ENCODE measurements at places on chromosomes 3 and 15. TPM values are rescaled to one million over a fixed set of nuclear protein-coding genes. Genes with fewer than 3 reads are reported as not detected.

The RBP2 gene
- not detected for total RNA-seq

The GABRR3 gene
- total RNA-seq, result not detected

The ZNF774 gene
- total RNA-seq, result 0.60 TPM

GRCh38 chr15:26772154-26773066 is at the start of gene GABRB3:
Gene GABRB3 (minus strand): TSS chr15:26773066.
- no peak for DNase-seq
- peak within 1 kb of the TSS; percentile 34 for H3K27ac ChIP-seq

GRCh38 chr3:42495393-42495792 is 7.0 kb upstream of the VIPR1 start:
- no peak overlapping the region for H3K4me3 ChIP-seq
- H3K4me1 ChIP-seq, result peaks cover 11% of the 10 kb centered on the region
- peak; percentile 10 for DNase-seq
- H3K27ac ChIP-seq, result no peak overlapping the region

GRCh38 chr3:48985831-48986376 is 4.1 kb upstream of the P4HTM start:
- no peaks in the 10 kb centered on the region for H3K27me3 ChIP-seq
- DNase-seq, result no peak
- no peak overlapping the region for H3K27ac ChIP-seq
- peaks cover 37% of the 10 kb centered on the region for H3K36me3 ChIP-seq

GRCh38 chr3:105529456-105529855 is 162.7 kb downstream of the ALCAM start:
- DNase-seq, result no peak
- no peaks in the 10 kb centered on the region for H3K36me3 ChIP-seq
- no peaks in the 10 kb centered on the region for H3K4me1 ChIP-seq
- no peaks in the 10 kb centered on the region for H3K27me3 ChIP-seq

DNA sequence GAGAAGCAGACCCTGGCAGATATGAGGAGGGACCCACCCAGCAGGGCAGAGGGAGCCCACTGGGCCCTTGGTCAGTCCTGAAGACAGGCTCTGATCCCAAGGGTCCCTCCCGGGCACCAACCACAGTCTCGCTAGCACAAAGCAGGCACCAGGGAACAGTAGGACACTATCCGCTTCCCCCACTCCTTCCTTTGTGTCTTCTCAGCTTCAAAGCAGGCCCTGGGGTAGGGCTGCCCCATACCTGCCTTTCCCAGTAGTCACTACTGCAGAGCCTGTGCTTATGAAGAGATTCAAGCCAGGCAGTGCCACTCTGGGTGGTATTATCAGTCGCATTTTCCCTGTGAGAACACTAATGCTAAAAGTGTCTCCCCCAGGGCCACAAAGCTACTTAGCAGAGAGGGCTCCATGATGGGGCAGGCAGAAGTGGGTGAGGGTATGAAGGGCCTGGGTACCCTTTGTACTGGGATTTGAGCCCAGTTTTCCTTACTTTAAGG is 32.7 kb downstream of the SRPRB start:
- no peaks in the 10 kb centered on the region for H3K36me3 ChIP-seq
- no peaks in the 10 kb centered on the region for H3K4me1 ChIP-seq
- H3K27me3 ChIP-seq, result no peaks in the 10 kb centered on the region
- H3K27ac ChIP-seq, result no peak overlapping the region

- H3K27me3 ChIP-seq, result no peaks in the 10 kb centered on the region
- H3K36me3 ChIP-seq, result no peaks in the 10 kb centered on the region
- no peak for DNase-seq
- H3K27ac ChIP-seq, result no peak overlapping the region
These were observed 839.0 kb downstream of the TUSC7 start for GRCh38 chr3:117548600-117548999.

- no peak overlapping the region for H3K4me3 ChIP-seq
- H3K27ac ChIP-seq, result no peak overlapping the region
- DNase-seq, result peak; percentile 81
These were observed 276.6 kb downstream of the RPLP1 start for GRCh38 chr15:69729167-69729748.
